Activated effector memory CD4-positive, alpha-beta T cell treated with Interleukin-2 at 50 U/mL for 16 hours (primary cell): ENCODE measurements at places on chromosomes 2 and 18.

DNA sequence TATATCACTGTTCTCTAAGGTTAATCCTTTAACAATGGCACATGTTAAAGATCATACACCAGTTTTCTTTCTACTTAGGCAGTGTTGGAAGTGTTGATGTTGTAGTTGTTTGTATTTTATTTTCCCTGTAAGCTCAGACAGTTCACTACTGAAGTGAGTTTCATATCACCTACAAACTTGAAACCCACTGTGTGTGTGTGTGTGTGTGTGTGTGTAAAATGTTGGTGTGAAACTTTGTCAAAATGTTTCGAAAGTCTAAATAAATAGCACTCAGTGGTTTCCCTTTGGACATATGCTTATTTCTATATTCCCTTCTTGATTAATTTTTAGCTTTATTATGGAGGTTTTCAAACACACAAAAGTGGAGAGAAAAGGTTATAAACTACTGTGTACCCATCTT, 79.8 kb upstream of the CAVIN2 start:
- no peak for DNase-seq

- no peak for DNase-seq
These were observed 47.4 kb upstream of the DNMT3A start for GRCh38 chr2:25389161-25389560.

GRCh38 chr18:77062518-77063003, 70.0 kb downstream of the MBP start:
- DNase-seq: peak; percentile 63

DNA sequence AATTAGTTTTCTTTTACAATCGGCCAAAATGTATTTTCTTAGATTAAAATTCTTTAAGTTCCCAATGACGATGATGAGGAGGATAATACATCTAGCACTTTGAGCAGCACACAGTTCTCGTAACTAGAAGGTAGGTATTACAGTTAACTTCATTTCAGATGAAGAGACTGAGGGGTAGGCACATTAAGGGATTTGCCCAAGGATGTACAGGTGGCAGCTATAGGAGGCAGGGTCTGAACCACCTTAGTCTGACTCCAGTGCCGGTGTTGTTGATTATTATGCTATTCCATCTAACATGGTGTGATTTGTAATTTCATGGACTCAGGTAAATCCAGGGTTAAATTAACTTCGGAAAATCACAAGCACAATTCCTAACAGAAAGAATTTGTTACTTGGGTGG, 1.1 kb downstream of the CD28 start:
- no peak for DNase-seq

DNA sequence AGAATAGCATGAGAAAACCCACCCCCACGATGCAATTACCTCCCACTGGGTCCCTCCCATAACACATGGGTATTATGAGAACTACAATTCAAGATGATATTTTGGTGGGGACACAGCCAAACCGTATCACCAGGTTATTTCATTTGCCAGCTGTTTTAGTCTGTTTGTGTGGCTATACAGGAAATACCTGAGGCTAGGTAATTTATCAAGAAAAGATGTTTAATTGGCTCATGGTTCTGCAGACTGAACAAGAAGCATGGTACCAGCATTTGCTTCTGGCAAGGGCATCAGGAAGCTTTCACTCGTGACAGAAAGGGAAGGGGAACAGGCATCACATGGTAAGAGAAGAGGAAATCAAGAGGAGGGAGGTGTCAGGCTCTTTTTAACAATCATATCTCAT, 329.2 kb downstream of the GULP1 start:
- no peak for DNase-seq
